ENCODE measurements at places on chromosomes 7 and 10.

- DNase-seq, result no peak
Measured at GRCh38 chr10:122786269-122786668, 59.4 kb downstream of the CUZD1 start.

- DNase-seq, result no peak
Measured at GRCh38 chr10:43904844-43905243, 256.2 kb upstream of the ZNF32 start.

GRCh38 chr7:80949449-80949848 is 30.6 kb upstream of the SEMA3C start:
- DNase-seq, result no peak

DNA sequence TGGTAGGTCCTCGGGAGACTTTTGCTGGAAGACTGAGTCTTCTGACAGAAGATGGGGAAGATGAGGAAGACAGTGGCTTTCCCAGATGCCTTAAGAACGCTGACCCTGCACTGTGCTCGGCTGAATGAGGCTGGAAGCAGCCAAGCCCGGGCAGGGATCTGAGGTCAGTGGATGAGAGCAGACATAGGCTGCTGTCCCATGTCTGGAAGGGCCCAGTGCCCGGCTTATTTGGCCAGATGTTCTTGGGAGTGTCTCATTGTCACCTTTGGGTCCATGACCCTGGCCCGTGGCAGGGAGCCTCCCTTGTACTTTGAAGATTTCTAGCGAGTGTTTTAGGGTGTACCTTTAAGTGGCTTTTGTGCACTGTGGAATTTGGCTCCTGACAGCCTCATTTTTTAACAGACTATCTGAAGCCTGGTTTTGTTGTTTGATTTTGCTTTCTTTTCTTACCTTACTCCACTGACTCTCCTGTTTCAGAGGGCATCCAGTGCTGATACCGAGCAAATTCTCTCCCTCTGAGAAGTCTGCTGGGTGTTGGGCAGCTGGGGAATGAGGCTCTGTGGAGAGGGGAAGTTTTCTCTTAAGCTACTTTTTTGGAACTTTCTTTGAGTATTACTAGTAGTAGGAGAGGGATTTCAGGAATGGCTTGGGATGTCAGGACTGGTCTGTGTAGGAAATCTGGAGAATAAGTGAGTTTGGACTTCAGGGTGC is 61.4 kb downstream of the CREB5 start:
- no peak for DNase-seq

DNA sequence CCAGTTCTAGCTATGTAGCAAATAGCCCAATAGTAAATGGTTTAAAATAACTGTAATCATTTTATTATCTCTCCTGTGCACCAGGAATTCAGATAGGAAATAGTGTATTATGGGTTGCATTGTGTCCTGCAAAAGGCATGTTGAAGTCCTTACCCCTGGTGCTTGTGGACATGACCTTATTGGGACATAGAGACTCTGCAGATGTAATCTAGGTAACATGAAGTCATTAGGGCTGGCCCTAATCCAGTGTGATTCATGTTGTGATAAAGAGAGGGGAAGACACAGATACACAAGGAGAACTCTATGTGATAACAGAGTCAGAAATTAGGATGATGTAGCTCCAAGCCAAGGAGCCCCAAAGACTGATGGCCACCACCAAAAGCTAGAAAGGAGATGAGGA is 462.8 kb downstream of the GALNT17 start:
- DNase-seq, result no peak

DNA sequence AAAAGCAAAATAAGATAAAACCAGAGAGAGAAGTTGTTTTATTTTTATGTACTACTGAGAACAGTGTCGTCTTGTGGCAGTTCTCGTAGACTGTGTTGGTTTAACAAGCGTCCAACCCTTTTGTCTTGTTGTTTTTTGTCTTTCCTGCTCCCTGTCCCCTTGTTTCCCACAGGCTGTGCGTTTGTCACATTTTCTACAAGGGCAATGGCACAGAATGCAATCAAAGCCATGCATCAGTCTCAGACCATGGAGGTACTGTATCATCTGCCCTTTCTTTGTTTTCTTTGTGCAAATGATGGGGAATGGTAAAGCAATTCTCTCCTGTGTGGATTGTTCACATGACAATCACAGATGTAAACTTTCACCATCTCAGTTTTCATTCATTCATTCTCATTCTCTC is 248.8 kb downstream of the CELF2 start:
- no peak for DNase-seq

- peak; percentile 78 for DNase-seq
Measured at GRCh38 chr7:155598810-155599210, 45.7 kb upstream of the RBM33 start.

- no peak for DNase-seq
Measured at GRCh38 chr10:93180482-93180931, 106.8 kb downstream of the CYP26A1 start.

DNA sequence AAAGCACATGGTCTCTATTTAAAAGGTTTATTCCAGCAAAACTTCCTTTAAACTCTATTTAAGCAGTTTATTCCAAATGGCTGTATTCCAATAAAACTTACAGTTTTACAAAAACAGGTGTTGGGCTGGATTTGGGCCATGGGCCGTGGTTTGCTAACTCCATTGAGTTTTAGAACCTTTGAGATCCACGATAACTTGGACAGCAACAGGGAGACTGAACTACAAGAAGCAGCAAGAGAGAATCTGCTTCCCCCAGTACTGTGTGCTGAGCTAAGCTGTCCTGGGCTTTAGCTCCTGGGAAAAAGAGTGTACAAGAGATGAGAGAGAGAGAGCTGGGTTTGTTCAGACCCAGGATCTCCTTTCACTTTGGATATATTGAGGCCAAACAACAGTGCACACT is 204.0 kb upstream of the CELF2 start:
- DNase-seq, result no peak

GRCh38 chr7:135924302-135924701 is 52.9 kb downstream of the MTPN start:
- no peak for DNase-seq

DNA sequence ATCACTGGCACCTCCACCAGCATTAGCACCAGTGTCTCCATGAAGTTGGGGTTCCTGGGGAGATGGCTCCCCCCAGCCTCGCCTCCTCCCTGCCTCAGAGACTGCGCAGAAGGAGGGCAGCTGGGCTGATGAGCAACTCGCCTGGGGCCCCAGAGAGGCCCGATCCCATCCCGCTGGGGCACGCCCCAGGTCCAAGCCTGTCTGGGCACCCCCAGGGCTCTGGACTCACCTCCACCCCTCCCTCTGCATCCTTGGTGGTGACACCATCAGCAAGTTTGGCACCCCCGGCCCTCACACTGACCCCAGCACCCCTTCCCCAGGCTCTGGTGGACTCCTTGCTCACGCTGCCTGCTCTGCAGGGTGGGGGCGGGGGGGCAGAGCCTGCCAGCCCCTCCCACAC is 89.5 kb downstream of the LHPP start:
- DNase-seq, result no peak
